PC-9 (cell line): ENCODE measurements at places on chromosomes 6 and 20.

- DNase-seq = no peak
Measured at GRCh38 chr6:168336967-168337366, 17.4 kb upstream of the DACT2 start.

GRCh38 chr20:5835321-5835821 lies 85.2 kb downstream of the SHLD1 start:
- DNase-seq = peak; percentile 11

DNA sequence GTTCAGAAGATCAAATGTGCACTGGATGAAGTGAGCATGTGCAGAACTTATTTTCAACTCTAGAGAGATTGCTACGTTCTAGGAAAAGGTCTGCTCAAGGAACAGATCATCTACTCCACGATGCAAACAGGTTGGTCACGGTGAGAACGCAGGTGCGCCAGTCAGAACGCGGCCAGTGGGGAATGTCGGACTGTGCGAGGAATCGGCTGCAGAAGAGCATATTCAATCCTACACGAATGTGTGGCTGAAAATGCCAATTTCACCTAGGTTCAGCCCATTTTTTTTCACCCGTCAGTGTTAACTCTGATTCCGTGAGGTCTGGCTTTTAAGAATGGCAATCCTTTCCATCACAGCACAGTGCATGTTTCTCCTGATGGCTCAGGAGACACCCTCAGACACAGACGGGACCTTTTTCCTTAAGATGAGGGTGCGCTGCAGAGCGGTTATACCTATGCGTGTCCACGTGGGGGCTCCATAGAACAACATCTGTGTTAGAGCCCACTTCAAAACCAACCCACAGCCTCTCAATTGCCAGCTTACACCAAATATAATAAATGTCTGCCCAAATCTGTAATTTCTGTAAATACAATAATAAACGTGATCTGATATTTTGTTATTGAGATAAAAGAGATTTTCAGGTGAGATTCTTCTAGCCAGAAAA lies 250.4 kb downstream of the FOXA2 start:
- DNase-seq = no peak

- no peak for DNase-seq
Measured at GRCh38 chr6:7138921-7139358, 31.2 kb downstream of the RREB1 start.

DNA sequence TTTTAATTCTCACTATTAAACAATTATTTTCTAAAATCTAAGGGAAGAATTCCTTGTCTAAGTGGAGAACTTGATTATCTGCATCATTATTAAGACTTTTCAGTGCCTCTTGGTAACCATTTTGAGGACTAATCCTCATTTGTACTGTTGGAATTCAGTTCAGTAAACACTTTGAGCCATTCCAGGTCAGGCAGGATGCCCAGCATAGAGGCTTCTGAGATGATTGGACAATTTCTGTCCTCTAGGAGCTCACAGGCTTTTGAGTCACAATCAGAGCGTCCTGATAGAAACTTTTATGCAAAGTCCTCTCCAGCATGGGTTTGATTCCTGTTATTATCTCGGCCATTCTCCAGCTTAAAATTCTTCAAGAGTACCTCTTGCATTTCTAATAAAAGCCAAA lies 1304.6 kb downstream of the EPHA7 start:
- DNase-seq = no peak
